Brain (organoid and tissue), 16 donors: ENCODE measurements at places on chromosomes 2 and 18. TPM values are rescaled to one million over a fixed set of nuclear protein-coding genes. Genes with fewer than 3 reads are reported as not detected.

The ABCG5 gene
- not detected for polyA plus RNA-seq

The NOP58 gene
- 10.1 TPM for polyA plus RNA-seq

The FSIP2 gene
- not detected for polyA plus RNA-seq

The C2orf42 gene
- 8.6 TPM for polyA plus RNA-seq

The BUB1 gene
- 22.4 TPM for polyA plus RNA-seq

The CD8B2 gene
- 1.6 TPM for polyA plus RNA-seq

The ASXL3 gene
- 5.2 TPM for polyA plus RNA-seq

The KHK gene
- 9.2 TPM for polyA plus RNA-seq

The UGT1A6 gene
- polyA plus RNA-seq: not detected

The CCDC178 gene
- polyA plus RNA-seq: 2.8 TPM

The NAT8 gene
- polyA plus RNA-seq: not detected

The ACTG2 gene
- 1.6 TPM for polyA plus RNA-seq

The SPC25 gene
- polyA plus RNA-seq: 22.3 TPM

The LCT gene
- not detected for polyA plus RNA-seq

The CD8A gene
- 2.7 TPM for polyA plus RNA-seq

The RUFY4 gene
- not detected for polyA plus RNA-seq

The BCL11A gene
- 22.7 TPM for polyA plus RNA-seq

The PLCL1 gene
- polyA plus RNA-seq: 5.7 TPM

The RBM44 gene
- not detected for polyA plus RNA-seq

The TGOLN2 gene
- 80.0 TPM for polyA plus RNA-seq

The CAMKMT gene
- polyA plus RNA-seq: 7.8 TPM

The CTAGE1 gene
- not detected for polyA plus RNA-seq

The ATP5F1A gene
- 429 TPM for polyA plus RNA-seq

The CCDC88A gene
- 10.3 TPM for polyA plus RNA-seq

The ERMN gene
- polyA plus RNA-seq: 73.4 TPM

The TFPI gene
- polyA plus RNA-seq: 2.3 TPM

The COL4A3 gene
- polyA plus RNA-seq: 0.15 TPM

The C1GALT1C1L gene
- not detected for polyA plus RNA-seq

The CEP192 gene
- 9.3 TPM for polyA plus RNA-seq

The TRIM43 gene
- polyA plus RNA-seq: not detected

The EVX2 gene
- polyA plus RNA-seq: 0.14 TPM

The ERBB4 gene
- polyA plus RNA-seq: 0.81 TPM

The IL36RN gene
- not detected for polyA plus RNA-seq

The PROKR1 gene
- not detected for polyA plus RNA-seq

The LAMA1 gene
- polyA plus RNA-seq: 0.32 TPM

The SULT1C2 gene
- polyA plus RNA-seq: not detected

The LBH gene
- polyA plus RNA-seq: 28.5 TPM

The CRYGC gene
- not detected for polyA plus RNA-seq

The SIX2 gene
- polyA plus RNA-seq: 18.6 TPM

The RPRM gene
- polyA plus RNA-seq: 29.6 TPM

The CAVIN2 gene
- 7.8 TPM for polyA plus RNA-seq

The FAM117B gene
- polyA plus RNA-seq: 6.8 TPM

The FBXO15 gene
- polyA plus RNA-seq: 2.5 TPM

The SMYD1 gene
- 0.19 TPM for polyA plus RNA-seq

The CCDC85A gene
- polyA plus RNA-seq: 4.0 TPM

The CABYR gene
- 4.8 TPM for polyA plus RNA-seq

The GCG gene
- not detected for polyA plus RNA-seq

The HES6 gene
- polyA plus RNA-seq: 572 TPM

The TLX2 gene
- 0.20 TPM for polyA plus RNA-seq

The SLC4A5 gene
- polyA plus RNA-seq: 0.37 TPM
